Heart right ventricle (tissue), 16 donors: ENCODE measurements at places on chromosomes 2 and 18. TPM values are rescaled to one million over a fixed set of nuclear protein-coding genes. Genes with fewer than 3 reads are reported as not detected.

DNA sequence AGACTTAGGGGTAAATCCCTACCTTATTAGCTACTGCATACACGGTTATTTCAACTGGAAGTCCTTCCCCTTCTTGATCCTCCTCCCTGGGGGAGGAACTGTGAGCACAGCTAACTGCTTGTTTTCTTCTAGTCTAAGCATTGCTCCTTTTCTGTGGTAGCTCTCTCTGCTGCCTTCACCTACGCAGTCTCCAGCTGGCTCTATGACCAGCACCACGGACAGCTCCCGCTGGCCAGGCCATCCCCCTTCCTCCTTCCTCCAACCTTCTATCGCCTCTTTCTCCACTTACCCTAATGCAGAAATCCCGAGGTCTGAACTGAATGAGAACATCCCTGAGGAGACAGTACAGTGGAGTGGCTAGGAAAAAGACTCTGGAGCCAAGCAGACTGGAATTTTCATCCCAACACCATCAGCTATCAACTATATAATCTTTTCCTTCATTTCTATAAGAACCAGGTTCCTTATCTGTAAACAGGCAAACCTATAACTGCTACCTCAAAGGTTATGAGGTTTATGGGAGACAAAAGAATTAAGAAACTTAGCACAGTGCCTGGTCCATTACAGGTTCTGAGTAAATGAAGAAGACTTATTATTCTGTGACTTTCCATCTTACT, 4.7 kb upstream of the CFAP65 start:
- no peak for DNase-seq

DNA sequence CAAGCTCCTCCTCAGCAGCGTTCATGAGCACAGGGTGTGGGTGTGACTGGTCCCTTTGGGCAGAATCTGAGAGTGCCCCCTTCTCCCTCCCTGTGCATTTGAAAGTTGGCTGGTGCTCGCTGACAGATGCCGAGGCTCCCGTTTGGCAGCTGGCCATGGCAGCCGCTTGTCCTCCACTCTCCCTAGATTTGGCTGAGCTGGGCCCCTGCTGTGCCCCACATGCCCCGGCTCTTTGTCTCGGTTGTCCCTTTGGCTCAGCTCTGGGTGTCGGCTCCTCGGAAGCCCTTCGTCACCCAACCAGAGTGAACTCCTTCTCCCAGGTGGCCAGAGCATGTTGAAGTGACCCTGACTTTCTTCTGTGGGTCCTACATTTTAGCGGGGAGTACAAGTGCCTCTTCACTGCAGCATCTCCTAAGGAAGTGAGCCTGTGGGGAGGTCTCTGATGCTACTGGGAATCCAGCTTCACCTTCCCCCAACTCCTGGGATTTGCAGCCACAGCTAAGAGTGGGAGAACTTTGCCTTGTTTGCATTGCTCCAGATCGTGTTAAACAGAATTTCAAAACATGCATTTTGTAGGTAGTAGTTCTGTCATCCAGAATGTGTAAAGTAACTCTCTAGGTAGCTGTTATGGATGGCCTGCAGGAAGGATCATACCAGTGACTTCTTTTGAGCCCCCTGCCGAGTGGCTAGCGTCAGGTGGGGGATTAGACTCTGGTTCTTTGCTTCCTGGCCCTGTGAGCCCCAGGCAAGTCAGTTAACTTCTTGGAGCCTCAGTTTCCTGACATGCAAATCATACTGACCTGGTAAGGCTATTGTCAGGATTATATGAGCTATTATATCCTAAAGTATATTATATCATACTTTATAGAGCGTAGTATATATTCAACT, 24.2 kb downstream of the HPCAL1 start:
- peak; percentile 65 for DNase-seq

GRCh38 chr2:241985986-241986329, 116.4 kb downstream of the RTP5 start:
- DNase-seq = no peak

RBM44 gene
- polyA plus RNA-seq = 0.80 TPM
